Activated CD8-positive, alpha-beta memory T cell treated with anti-CD3 and anti-CD28 coated beads for 4 hours (primary cell): ENCODE measurements at places on chromosomes 6 and 20.

DNA sequence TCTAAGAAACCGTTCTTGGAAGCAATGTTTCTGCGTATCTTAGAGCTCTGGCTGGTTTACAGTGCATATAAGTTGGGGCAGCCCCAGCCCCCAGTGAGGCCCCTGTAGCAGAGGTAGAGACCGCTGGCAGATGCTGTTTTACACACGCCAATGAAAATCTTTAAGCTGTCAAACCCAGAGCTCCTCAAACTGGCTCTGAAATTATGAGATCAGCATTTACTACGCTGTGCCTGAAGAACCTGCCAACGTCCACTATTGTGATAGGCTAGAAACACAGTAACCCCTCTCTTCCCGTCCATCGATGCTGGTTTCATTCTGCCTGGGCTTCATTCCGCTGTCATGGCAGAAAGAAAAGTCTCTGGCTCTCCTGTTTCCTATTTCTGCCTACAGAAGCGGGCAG is 160.6 kb downstream of the SMOC2 start:
- DNase-seq = no peak

- no peak for DNase-seq
Observed at GRCh38 chr6:33926451-33926850, 122.6 kb upstream of the MLN start.

DNA sequence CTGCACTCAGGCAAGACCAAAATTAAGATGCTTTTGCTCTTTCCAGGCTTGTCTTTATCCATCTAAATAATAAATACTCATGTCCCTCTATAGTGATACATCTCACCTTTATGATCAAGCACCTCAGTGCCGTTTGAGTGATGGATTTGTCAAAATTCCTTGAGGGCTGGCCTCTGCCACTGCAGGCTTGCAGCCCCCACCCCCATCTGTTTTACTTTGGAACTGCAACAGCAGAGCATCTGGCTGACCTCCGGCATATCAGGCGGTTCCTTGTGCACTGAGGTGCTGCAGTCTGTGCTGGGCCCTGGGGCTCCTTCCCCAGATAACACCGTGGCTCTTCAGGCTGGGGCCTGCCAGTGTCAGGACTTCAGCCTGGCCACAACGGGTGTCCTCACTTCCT is 386.9 kb downstream of the CDH26 start:
- no peak for DNase-seq

- no peak for DNase-seq
Observed at GRCh38 chr6:108873251-108873650, 25.0 kb downstream of the ARMC2 start.

- no peak for DNase-seq
Observed at GRCh38 chr6:63347599-63347998, 27.8 kb upstream of the LGSN start.

DNA sequence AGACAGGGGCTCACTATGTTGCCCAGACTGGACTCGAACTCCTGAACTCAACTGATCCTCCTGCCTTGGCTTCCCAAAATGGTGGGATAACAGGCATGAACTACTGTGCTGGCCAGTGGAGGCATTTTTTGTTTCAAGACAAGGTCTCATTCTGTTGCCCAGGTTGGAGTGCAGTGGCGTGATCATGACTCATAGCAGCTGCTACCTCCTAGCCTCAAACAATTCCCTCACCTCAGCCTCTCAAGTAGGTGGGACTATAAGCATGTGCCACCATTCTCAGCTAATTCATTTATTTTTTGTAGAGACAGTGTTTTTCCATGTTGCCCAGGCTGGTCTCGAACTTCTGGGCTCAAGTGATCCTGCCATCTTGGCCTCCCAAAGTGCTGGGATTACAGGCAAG is 17.2 kb downstream of the ENPP3 start:
- DNase-seq = no peak

DNA sequence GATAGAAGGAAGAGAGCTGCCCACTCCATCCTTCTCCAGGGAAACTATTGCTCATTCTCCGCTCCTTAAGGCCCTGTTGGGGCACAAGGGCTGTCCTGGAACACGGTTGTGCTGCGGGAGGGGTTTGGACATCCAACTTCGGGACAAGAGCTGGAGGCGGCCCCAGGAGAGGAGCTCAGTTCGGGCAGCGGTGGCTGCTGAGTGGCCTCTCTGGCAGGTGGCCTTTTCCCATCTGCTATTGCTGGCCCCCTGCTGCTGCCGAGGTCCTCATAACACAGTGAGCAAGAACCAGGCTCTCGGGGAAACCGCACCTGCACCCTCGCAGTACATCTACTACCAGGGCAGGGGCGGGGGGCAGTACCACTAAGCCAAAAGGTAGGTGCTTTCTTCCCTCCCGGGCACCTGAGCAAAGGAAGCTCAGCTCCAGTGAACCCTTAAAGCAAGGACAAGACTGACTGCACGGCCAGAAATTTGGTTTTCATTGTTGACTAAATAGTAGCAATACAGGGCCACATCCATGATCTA is 63.7 kb downstream of the PSMG4 start:
- DNase-seq = no peak

DNA sequence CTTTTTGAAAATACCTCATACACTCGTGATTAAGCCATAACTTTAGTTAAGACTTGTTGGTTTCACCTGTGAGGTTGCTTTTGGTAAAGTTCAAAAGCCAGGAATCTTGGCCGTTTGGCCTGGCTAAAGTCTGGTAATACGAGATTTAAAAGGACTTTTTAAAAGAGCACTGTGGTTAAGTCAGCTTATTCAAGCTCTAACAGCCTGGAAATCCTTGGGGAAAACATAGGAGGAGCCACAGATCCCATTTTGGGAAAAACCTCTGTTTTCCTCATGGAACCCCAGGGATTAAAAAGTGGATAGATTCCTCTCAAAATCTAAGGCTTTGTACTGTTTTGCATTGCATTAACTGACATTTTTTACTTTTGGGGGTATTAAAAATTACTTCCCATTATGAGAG is 13.7 kb upstream of the SLC22A16 start:
- DNase-seq = no peak
